ENCODE measurements at places on chromosomes 1 and 21. TPM values are rescaled to one million over a fixed set of nuclear protein-coding genes. Genes with fewer than 3 reads are reported as not detected.

- peak; percentile 86 for DNase-seq
- H3K36me3 ChIP-seq, result no peaks in the 10 kb centered on the region
- H3K4me1 ChIP-seq, result peaks cover 22% of the 10 kb centered on the region
Measured at GRCh38 chr1:168628807-168629206, 52.4 kb downstream of the XCL1 start.

- no peaks in the 10 kb centered on the region for H3K36me3 ChIP-seq
- H3K27ac ChIP-seq, result no peak overlapping the region
- H3K4me3 ChIP-seq, result no peak overlapping the region
- no peak for DNase-seq
- H3K4me1 ChIP-seq, result no peaks in the 10 kb centered on the region
Measured at GRCh38 chr1:5660141-5660935, 331.9 kb downstream of the NPHP4 start.

DNA sequence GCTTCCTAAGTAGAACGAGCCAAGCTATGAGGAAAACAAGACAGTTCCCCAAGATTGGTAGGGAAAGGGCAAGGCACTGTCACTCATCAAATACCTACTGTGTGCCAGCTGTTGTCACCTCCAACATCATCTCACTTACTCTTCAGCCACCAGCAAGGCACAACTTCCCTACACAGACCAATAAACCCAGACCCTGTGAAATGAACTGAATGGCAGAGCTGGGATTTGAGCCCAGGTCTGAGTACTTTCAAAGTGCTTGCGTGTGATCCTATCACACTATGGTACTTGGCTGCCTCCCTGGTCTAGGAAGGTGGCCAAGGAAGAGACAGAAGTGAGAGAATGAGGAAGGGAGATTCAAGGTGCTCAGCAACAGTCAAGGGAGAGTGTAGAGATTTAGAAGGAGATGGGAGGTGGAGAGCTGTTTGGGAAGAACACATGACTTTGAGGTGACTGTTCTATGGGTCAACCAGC is 16.7 kb upstream of the TRIM63 start:
- H3K27ac ChIP-seq, result no peak overlapping the region
- no peaks in the 10 kb centered on the region for H3K36me3 ChIP-seq
- H3K4me3 ChIP-seq, result no peak overlapping the region
- H3K4me1 ChIP-seq, result no peaks in the 10 kb centered on the region
- peak; percentile 13 for DNase-seq

- peak; percentile 49 for DNase-seq
- H3K27me3 ChIP-seq, result no peaks in the 10 kb centered on the region
- no peaks in the 10 kb centered on the region for H3K36me3 ChIP-seq
- H3K4me3 ChIP-seq, result peak overlapping the region; percentile 61
Measured at GRCh38 chr1:25197982-25198662, 34.2 kb downstream of the SYF2 start.

GRCh38 chr1:17108360-17108759 is 10.9 kb downstream of the PADI2 start:
- H3K4me1 ChIP-seq, result no peaks in the 10 kb centered on the region
- H3K4me3 ChIP-seq, result no peak overlapping the region
- no peak for DNase-seq
- H3K27me3 ChIP-seq, result peaks cover 6% of the 10 kb centered on the region

Gene DYNLT4
- not detected for total RNA-seq

Gene SMIM34
- total RNA-seq, result not detected

Gene TRABD2B
- not detected for total RNA-seq

DNA sequence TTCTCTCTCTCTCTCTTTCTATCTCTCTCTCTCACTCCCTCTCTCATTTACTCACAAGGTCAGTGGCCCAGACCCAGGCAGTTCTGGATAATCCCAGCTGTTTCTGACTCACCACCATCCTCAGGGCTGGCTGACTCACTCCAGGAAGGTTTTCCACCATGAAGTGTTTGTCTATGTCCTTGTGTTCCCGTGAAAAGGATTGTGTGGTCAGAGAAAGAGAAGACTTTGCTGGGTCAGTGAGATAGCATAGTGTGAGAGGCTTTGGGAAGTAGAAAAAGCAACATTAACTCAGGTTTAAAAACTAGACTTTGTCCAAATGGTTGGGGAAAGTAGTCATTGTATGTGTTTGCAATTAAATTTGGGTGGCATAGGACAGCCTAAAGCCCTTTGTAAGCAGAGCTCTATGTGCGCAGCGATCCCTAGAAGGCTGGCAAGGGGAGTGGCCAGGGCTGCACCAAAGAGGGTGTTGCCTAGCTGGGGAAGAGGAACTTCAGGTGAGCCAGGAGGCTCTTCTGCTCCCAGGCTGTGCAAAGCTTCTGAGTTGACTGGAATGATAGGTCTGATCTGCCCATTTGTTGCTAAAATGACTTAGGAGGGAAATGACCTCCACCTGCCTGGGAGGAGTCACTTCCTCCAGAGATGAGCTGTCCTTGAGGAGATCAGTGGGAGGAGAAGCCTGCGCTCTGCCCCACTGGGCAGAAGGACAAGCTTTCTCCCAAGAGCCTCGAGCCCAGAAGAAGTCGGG is 4.9 kb upstream of the CAPN2 start:
- peak overlapping the region; percentile 53 for H3K4me3 ChIP-seq
- DNase-seq, result peak; percentile 99
- H3K4me1 ChIP-seq, result peaks cover 56% of the 10 kb centered on the region
- no peaks in the 10 kb centered on the region for H3K27me3 ChIP-seq
- no peaks in the 10 kb centered on the region for H3K36me3 ChIP-seq

- no peaks in the 10 kb centered on the region for H3K4me1 ChIP-seq
- H3K27me3 ChIP-seq, result no peaks in the 10 kb centered on the region
- DNase-seq, result no peak
- no peaks in the 10 kb centered on the region for H3K36me3 ChIP-seq
- no peak overlapping the region for H3K27ac ChIP-seq
Measured at GRCh38 chr1:76115171-76115570, 40.6 kb downstream of the ST6GALNAC3 start.

DNA sequence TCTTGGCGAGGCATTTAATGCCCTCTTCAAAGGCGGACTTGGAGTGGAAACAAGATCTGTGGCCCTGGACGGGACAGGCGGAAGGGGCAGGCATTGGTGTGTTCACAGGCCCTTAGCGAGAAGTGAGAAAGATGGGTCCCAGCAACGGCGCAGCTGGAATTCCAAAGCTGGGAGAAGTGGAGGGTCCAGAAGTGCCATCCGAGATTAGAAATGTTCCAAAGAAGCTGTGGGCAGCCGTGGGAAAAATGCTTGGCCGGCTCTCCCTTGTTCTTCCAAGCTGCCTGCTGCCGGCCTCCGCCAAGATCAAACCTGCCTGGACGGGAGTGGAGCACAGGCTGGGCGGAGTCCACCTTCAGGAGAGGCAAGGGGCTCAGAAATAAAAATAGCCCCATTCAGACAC is 69.4 kb upstream of the ACTRT2 start:
- no peaks in the 10 kb centered on the region for H3K4me1 ChIP-seq
- no peak overlapping the region for H3K27ac ChIP-seq
- H3K4me3 ChIP-seq, result no peak overlapping the region
- H3K36me3 ChIP-seq, result no peaks in the 10 kb centered on the region
- no peaks in the 10 kb centered on the region for H3K27me3 ChIP-seq

DNA sequence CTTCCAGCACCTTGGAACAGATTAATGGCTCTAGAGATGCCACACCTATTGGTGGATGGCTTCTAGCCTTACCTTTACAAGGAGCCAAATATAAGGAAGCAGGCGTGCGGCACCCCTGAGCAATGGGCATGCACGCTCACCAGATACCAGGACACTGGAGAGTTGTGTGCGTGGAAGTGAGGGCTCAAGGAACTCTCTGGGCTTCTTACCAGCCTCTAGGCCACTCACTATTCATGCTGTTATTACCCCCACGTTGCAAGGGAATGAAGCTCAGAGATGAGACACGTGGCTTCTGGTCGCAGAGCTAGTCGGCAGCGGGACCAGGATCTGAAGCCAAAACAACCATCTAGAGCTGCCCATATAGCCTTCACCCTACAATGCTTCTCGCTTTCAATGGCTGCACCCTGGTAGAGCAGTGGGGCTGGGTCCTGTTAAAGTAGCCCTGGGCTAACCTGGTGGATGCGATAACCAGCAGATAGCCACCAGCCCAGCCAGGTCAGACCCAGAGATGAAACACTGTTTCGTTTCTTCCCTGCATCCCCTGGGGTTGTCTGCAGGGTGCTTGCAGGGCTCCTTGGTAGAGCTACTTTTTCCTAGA is 396.4 kb upstream of the VAMP3 start:
- DNase-seq, result no peak
- no peaks in the 10 kb centered on the region for H3K36me3 ChIP-seq
- peaks cover 7% of the 10 kb centered on the region for H3K4me1 ChIP-seq
- H3K4me3 ChIP-seq, result no peak overlapping the region
- H3K27ac ChIP-seq, result no peak overlapping the region
- H3K27me3 ChIP-seq, result no peaks in the 10 kb centered on the region

Gene TTC4
- 27.1 TPM for total RNA-seq

Gene PDZK1IP1
- total RNA-seq, result not detected

DNA sequence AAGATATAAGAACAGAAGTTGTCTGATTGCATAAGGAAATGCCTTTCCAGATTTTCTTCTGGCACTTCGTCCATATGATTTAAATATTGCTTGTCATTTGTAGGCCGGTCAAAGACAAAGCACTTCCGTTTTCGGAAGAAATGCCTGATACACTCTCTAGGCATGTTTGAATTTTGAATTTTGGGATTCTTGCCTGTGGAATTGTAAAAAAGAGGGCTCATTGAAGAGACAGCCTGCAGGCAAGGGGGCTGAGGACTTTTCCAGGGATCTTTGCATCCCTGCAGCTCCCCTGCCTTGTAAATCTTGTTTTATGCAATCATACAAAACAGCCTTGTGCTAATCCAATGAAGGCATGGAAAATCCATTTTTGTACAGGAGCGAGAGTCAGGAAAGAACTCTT is 7.4 kb downstream of the GBP4 start:
- H3K27ac ChIP-seq, result no peak overlapping the region
- no peak overlapping the region for H3K4me3 ChIP-seq
- DNase-seq, result no peak
- no peaks in the 10 kb centered on the region for H3K4me1 ChIP-seq

DNA sequence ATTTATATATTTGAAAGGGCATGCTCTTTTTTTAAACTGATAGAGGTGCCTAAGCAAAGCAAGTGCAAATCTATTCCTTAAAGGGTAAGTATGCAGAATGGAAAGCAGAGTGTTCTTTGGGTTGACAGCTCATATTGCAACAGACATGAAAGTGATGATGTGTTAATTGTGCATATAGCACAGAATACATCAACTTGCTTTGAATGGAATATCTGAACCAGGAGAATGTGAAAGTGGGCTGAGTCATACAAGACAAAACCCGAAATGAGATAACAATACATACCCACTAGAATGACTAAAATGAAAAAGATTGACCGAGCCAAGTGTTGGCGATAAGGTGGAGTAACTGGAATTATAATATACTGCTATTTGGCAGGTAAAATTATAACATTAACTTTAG is 4.3 kb downstream of the CR1 start:
- H3K27me3 ChIP-seq, result peaks cover 54% of the 10 kb centered on the region
- H3K27ac ChIP-seq, result no peak overlapping the region
- no peak for DNase-seq
- H3K4me1 ChIP-seq, result no peaks in the 10 kb centered on the region

GRCh38 chr21:25254491-25255174 is 352.6 kb downstream of the MRPL39 start:
- H3K4me1 ChIP-seq, result no peaks in the 10 kb centered on the region
- H3K27me3 ChIP-seq, result no peaks in the 10 kb centered on the region
- H3K27ac ChIP-seq, result no peak overlapping the region
- H3K36me3 ChIP-seq, result no peaks in the 10 kb centered on the region
- no peak for DNase-seq

GRCh38 chr1:163471779-163472650 is 150.3 kb downstream of the NUF2 start:
- H3K27me3 ChIP-seq, result no peaks in the 10 kb centered on the region
- no peak overlapping the region for H3K27ac ChIP-seq
- H3K36me3 ChIP-seq, result no peaks in the 10 kb centered on the region
- no peaks in the 10 kb centered on the region for H3K4me1 ChIP-seq
- no peak overlapping the region for H3K4me3 ChIP-seq

DNA sequence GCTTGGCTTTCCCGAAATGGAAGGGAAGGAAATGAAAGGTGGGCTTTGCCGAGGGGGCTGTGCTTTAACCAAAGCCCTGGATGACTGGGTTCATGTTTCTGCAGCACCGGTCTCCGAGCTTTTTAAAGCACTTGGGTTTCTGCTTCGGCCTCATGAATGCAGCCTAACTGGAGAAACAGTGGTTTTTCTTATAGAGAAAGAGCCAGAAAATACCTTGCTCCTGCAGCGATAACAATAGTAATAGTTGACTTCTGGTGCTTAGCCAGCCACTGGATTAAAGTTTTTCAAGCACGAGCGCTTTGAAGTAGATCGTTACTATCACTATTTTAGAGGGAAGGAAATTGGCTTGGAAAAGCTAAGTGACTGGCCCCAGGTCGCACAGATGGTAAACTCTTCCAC is 500 bp upstream of the DOCK7 start:
- peaks cover 48% of the 10 kb centered on the region for H3K4me1 ChIP-seq
- H3K27me3 ChIP-seq, result no peaks in the 10 kb centered on the region
- H3K27ac ChIP-seq, result peak overlapping the region; percentile 62
- H3K4me3 ChIP-seq, result peak overlapping the region; percentile 89
- no peaks in the 10 kb centered on the region for H3K36me3 ChIP-seq

Gene GPR52
- not detected for total RNA-seq
